Activated CD4-positive, alpha-beta T cell treated with anti-CD3 and anti-CD28 coated beads, Interleukin-2, amount 50 U/mL, for 1 hour (primary cell): ENCODE measurements at places on chromosomes 5 and 9.

- no peak for DNase-seq
Observed at GRCh38 chr5:40775846-40776657, 20.3 kb upstream of the TTC33 start.

GRCh38 chr5:139650689-139651042 is 2.5 kb downstream of the CXXC5 start:
- no peak for DNase-seq

GRCh38 chr5:108545301-108545700 is 163.4 kb upstream of the FBXL17 start:
- no peak for DNase-seq

- peak; percentile 45 for DNase-seq
Observed at GRCh38 chr5:157306692-157307471, 41.0 kb downstream of the CYFIP2 start.

GRCh38 chr9:84937180-84937579 is 267.7 kb downstream of the NTRK2 start:
- DNase-seq, result no peak
